ENCODE measurements at places on chromosomes 1 and 21.

- no peak for DNase-seq
These were observed 10.1 kb downstream of the ATF3 start for GRCh38 chr1:212618466-212619210.

GRCh38 chr1:29963946-29964345 lies 727.6 kb downstream of the PTPRU start:
- DNase-seq, result no peak

- DNase-seq, result no peak
These were observed 118.1 kb downstream of the NGF start for GRCh38 chr1:115219927-115220326.

GRCh38 chr1:92481971-92482664 lies 4.6 kb downstream of the GFI1 start:
- DNase-seq, result no peak

DNA sequence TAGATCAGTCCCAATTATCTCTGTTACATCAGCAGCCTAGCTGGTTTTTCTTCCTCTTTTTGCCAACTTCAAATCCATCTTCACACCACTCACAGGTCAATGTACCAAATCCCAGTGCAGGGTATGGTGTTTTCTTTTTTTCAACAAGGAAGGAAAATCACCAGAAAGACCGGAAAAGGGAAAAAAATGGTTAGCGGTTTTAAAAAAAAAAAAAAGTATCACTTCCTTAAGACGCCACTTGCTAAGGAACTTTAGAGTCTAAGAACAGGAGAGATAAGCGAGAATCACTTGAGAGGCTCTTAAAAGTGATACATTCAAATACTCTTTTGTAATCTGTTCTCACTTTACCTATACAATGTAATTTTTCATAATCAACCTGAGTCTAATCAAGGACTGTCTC lies 3.1 kb upstream of the OR10J1 start:
- no peak for DNase-seq
